ENCODE measurements at places on chromosomes 13 and 19.

GRCh38 chr19:29587059-29587458, 19.0 kb upstream of the POP4 start:
- DNase-seq: no peak

- DNase-seq: no peak
These were observed 215.7 kb downstream of the KATNAL1 start for GRCh38 chr13:30091691-30092090.

DNA sequence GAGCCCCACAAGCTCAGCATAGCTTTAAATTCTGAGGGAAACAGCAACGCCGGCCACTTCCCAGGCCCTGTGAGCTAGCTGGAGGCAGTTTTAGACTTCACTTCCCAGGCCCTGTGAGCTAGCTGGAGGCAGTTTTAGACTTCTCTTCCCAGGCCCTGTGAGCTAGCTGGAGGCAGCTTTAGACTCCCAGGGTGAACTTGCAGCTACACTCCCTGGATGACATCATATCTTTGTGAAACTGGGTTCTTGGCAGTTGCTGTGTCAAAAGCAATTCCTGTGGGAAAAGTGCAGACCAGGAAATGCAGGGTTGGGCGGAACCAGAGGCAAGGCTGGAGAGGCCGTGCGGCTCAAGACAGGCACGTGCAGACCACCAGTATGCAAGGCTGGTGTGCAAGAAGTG, 12.7 kb downstream of the SOX1 start:
- DNase-seq: no peak

- no peak for DNase-seq
These were observed 290.7 kb downstream of the SPRY2 start for GRCh38 chr13:80050252-80050651.

- no peak for DNase-seq
These were observed 7.3 kb upstream of the SIGLEC5 start for GRCh38 chr19:51637362-51637978.

DNA sequence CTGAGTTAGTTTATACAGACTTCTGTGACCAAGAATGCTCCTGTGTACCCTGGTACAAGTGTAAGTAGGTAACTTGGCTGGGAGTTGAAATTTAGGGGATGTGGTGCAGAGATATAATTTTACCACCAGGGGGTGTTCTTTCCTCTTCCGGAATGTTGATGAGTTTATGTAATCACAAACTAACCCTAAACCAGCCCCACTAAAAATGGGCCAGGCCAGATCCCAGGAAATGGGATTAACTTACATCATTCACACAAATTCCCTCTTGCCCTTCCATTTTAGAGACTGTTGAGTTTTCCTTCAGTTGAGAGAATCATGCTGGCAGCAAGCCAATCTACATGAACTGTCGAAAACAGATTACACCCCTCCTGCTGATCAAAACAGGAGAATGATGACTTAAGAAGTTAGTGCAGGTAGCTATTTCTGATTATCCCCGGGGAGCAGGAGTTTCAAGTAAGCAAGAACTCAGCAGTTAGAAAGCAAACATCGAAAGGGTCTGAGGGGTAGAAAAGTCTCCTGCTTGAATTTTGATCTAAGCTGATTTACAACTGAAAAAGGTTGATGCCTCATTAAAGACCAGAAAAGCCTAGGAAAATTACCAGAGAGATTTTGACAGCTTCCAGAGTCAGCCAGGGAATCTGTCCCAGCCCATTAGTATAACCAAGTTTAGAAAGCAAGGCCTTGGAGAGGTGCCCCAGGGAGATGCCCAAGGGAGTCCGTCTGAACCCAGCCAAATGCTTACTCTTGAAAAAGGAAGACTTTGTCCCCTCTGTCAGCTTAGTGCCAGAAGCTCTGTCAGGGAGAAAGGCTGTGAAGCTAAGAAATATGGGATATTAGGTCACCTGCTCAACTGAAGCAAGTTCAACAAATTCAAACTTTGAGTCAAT, 32.3 kb upstream of the MED4 start:
- peak; percentile 40 for DNase-seq

DNA sequence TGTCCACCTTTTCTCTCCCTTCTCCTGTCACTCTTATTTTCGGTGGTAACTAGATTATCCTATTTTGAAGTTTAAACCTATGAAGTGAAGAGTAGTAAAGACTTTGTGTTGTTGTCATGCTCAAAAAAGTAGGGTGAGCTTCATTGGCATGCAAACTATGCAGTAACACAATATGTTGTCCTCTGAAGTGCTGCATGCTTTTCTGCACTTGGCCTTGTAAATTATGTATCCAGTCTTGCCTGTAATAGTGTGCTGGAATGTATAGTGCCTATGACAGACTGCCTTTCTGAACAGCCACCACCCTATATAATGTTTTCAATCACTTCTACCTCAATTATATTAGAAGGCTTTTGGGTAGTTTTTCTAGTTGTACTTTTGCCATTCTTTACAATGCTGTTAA, 1198.2 kb upstream of the PCDH20 start:
- DNase-seq: no peak

GRCh38 chr13:77519808-77520207, 15.7 kb upstream of the SCEL start:
- DNase-seq: no peak

GRCh38 chr19:49217382-49217781, 59.8 kb downstream of the TRPM4 start:
- DNase-seq: peak; percentile 13

- peak; percentile 66 for DNase-seq
These were observed 57.8 kb downstream of the IER2 start for GRCh38 chr19:13207846-13208671.

GRCh38 chr19:47881757-47882156, 4.4 kb downstream of the SULT2A1 start:
- no peak for DNase-seq

DNA sequence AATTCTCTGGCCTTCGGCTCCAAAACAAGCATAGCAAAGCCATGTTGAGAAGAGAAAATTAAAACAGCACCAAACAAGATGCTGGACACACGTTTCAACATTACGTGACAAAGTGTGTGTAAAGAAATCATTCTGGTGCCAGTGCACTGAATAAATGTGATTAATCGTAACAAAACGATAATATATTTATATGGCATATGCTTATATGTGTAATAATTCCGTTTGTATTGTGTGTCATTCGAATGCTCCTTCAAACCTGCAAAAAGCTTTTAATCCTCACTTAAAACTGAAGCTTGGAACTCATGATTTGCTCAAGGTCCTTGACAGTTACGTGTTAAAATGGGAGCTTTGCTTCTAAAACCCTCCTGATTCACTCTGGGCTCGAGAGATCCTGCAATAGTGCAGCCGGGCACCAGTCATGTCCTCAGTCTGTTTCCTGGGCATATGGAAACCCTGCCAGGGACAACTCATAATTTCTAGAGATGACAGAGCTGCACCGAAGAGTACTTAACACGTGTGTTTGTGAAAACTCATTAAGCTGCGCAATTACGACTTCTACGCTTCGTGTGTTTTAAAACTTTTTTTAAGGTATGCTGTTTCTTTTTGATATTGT, 731 bp upstream of the AKAP8L start:
- DNase-seq: peak; percentile 19

DNA sequence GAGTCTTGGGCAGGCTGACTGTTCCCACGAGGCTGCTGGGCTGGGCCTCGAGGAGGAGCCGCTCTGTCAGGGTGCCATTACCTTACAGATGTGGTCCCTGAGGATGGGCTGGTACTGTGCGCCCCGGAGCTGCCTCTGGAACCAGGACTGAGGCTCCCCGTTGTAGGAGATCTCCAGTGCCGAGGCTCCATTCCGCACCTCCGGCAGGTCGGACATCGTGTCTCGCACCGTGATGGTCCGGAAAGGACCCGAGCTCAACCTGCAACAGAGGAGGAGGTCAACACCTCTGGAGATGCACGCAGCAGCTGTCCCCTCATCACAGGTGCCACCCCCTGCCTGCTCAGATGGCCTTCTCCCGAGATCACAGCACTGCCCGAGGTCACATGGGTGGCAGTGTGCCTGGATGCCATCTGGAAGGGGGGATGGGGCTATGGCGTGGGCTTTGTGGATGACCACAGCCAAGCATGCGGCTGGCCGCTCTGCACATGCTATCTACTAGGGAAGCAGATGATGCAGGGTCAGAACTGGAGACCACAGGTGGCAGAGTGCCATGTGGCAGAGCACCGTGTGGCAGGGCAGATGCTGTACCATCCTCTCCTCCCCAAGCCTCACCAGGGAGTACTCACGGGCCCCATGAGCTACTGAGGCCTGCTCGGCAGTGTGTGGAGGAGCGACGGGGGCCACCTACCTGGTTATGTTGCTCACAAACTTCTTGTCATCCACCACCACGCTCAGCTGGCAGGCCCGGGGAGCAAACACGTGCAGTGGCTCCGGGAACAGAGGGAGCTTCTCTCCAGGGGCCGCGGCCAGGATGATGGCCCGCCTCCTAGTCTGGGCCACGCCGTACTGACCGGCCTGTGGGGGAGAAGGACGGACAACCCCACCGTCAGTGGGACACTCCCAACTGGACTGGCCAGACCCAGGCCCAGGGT, 18.3 kb upstream of the EIF3G start:
- DNase-seq: no peak

GRCh38 chr13:76971851-76972829, 19.7 kb upstream of the CLN5 start:
- no peak for DNase-seq

- DNase-seq: no peak
These were observed 78.9 kb downstream of the TEX26 start for GRCh38 chr13:31011193-31011860.

DNA sequence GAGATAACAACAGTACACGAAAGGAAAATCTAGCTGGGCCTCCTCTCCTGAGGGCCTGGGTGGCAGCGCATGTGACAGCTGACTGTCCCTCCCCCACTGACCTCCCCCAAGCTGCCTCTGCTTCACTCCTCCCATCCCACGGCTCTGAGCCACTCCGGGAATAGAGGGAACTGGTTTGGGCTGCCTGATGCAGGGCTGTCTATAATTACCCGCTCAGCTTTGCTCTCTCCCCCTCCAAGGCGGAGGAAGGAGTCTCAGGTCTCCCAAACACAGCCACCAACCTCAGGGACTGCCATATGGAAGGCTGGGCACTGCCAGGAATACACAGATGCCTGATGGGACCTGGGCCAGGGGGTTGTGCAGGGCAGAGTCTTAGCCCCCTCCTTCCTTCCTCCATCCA, 7.9 kb downstream of the NAPA start:
- DNase-seq: no peak

GRCh38 chr13:110853235-110853721, 61.6 kb downstream of the ANKRD10 start:
- no peak for DNase-seq

DNA sequence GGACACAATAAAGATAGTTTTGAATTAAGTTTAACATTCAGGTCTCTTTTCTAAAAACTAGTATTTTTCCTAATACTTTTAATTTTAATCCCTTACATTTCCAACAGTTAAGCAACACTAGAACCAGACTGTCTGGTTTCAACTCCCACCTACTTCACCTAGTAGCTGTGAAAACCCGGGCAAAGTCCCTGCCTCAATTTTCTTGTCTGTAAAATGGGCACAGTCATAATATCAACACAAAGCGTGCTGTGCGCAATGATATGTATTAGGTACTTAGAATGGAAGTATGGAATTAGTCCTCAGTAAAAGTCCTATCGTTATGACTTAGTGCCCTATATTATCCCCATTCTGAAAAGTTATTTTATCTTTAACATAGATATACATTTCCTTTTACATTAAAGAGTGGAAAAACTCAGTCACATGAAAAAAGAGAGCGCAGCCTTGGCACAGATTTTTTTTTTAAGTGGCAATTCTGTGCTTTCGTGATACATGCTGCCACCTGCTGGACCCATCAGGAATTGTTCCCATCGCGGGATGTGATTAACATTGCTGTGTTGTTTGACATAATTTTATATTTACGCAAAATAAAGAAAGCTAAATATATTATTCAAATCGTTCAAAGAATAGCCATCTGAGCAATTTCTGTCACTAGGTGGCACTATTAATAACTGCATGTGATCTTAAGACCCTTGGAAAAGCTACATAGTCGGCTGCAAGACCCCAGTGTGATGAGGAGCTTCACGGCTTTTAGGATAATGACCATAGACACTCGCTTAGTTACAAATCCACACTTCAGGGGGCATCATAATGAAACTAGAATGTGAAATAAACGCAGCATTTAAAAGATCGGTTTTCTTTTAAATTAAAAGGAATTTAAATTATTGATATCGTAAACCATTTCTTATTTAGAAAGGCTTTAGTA, 59.9 kb downstream of the LIG4 start:
- peak; percentile 21 for DNase-seq

- no peak for DNase-seq
These were observed 103.3 kb upstream of the USP29 start for GRCh38 chr19:57016491-57016890.

- DNase-seq: no peak
These were observed 493 bp upstream of the PDE4A start for GRCh38 chr19:10419646-10420443.

DNA sequence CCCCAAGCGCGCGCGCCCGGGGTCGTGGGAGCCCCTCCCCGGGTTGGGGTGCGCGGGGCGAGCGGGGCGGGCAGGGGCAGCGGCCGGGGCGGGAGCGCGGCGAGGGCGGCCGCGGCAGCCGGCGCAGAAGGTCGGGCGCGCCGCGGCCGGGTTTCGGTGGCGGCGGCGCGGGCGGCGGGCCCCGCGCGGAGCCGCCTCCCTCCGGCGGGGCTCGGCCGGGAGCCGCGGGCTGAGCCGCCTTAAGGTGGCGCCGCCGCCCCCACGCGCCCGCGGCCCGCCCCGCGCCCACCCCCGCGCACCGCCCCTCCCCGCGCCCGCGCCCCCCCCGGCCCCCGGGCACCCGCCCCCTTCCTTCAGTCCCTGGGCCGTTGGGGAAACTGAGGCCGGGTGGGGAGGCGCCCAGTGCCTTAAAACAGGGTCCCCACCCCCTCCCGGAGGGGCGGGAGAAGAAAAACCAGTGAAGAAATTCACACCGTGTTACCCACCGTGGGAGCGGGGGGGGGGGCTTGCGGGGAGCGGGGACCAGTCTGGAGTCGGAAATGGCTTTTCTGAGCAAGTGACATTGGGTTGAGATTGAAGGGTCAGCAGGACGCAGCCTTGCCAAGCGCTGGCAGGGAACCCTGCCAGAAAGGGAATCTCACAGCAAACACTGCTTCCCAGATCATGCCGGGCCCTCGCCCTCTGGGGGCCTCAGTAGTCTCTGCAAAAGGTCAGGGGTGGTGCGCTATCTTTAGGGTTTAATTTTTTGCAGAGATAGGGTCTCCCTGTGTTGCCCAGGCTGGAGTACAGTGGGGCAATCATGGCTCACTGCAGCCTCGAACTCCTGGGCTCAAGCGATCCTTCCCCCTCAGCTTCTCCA, at the start of gene TLE2:
Gene TLE2 (minus strand): TSS at position 216 of the 859 bp plus-strand sequence. CDS start 376 bp downstream, outside the sequence.
- no peak for DNase-seq

DNA sequence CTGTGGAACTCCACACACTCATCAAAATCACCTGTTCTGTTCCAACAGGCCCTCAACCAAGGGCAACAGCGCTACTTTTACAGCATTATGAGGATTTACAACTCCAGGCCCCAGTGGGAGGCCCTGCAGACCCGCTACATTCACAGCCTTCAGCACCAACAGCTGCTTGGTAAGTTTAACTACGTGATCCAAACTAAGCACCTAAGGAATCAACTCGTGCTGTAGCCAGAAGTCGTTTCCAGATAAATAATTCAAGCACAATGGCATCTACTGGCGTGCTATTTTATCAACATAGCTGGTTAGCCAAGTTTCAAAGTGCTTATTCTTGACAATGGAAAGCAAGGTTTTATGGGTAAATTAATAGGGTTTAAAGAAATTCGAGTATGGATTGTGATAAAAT, 5.3 kb downstream of the FAM216B start:
- no peak for DNase-seq

All from GM04504 (cell line).